ENCODE measurements at places on chromosomes 3 and 15. TPM values are rescaled to one million over a fixed set of nuclear protein-coding genes. Genes with fewer than 3 reads are reported as not detected.

GRCh38 chr3:147237991-147238390, 168.4 kb downstream of the ZIC4 start:
- DNase-seq = no peak

The IL17RD gene
- total RNA-seq = 1.2 TPM

DNA sequence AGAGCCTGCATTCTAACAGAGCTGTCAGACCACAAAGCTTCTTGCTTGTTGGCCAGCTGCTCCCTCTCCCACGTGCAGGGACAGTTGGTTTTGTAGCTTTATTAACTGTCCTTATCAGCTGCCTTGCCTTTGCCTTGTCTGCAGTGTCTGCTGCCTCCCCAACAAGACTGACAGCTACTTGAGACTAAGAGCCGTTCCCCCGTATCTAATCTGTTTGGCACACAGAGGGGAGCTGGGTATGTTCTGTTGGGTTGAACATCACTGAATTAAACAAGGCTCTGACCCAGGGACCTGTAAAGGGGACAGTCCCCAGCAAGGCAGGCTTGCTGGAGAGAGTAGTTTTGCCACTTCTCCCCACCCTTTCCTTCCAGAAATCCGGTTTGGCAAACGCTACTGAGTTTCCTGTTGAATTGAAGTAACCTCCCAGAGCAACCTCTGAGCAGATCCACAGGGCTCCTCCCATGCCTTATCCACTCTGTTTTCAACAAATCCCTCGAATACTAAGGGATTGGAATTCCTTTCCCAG, 116.1 kb downstream of the ANP32A start:
- DNase-seq = no peak

The PLA2G4E gene
- not detected for total RNA-seq

DNA sequence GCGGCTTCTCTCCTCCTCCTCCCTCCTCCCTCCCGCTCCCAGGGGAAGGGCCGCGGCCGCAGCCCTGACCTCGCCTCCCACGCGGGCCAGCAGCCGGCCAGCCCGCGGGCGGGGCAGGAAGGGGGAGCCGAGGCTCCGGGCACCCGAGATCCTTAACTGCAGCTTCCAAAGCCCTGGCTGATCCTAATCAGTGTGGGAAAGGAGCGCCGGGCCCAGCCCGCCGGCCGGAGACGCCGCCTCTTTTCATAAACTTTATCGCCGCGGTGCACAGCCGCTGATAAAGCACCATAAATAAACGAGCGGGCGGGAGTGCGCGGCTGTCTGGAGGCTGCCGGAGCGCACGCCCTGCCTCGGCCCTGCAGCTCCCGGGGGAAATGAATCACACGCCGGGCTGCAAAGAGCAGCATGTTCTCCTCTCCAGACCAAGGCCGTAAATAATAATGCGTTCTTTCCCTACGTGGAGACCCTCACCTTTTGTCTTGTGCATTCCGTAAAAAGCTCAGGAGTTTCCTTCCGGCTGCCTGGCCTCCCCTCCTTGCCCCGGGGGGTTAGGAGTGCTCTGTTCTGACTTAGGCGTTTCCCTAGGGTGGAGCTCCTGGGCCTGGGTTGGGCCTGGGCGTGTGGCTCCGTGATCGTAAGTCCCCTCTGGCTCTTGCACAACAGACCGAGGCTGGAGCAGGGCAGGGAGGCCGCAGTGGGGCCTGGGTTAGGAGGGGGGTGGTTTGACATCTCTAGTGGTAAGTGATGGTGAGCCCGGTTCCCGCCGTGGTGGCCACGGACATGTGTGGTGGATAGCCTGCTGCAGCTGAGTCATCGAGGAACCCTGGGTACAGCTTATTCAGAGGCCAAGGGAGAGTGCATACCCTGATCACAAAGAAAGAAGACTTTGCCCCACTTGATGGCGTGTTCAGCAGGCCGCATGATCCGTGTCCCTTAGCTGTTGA, 132.6 kb upstream of the HES1 start:
- DNase-seq = peak; percentile 91

DNA sequence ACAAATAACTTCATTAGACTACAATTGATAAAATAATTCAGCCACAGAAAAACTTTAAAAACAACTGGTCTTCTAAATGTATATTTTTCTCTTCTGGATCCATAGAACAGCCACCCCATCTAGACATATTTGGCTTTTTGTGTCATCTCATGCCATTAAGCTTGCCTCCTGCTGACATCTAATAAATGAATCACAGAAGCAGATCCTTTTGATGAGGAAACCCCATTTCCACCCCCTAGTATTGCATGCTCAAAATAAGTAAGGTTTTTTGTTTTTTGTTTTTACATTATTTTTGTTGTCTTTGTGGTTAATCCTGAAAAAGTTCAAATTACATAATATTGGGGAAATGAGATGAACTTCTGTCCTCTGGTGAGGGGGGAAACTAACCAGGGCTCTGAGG, 94.8 kb downstream of the DUT start:
- DNase-seq = no peak

DNA sequence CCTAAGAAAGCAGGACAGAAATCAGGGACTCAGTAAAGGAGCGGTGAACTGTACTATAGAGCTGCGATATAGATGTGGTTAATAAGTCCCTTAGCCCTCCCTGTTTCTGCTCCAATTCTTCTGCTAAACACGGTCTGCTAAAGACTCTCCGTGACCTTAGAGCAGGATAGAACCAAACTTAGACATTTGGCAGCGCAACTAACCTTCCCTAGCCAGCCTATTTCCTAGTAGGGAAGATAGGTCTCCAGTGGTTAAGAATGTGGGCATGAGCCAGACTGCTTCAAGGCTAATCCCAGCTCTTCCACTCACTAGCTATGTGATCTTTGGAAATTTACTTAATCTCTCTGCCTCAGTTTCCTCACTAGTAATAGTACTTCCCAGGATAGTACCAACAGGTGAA, 193.6 kb upstream of the IL12A start:
- no peak for DNase-seq

GRCh38 chr15:49063402-49064280, 17.4 kb upstream of the SECISBP2L start:
- peak; percentile 30 for DNase-seq

GRCh38 chr3:134328147-134328591, 46.1 kb downstream of the AMOTL2 start:
- no peak for DNase-seq

DNA sequence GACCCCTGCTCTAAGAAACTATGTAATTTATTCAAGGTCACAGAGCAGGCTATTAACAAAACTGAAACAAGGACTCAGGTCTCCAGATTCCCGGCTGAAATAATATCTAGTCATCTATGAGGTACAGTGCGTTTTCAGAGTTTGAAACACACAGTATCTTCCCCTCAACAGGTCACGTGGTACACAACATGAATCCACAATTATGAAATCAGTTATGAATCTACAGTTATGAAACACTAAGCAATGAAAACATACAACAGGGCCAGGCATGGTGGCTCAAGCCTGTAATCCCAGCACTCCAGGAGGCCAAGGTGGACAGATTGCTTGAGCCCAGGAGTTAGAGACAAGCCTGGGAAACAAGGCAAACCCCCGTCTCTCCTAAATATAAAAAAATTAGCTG, 72.7 kb downstream of the FSIP1 start:
- no peak for DNase-seq

DNA sequence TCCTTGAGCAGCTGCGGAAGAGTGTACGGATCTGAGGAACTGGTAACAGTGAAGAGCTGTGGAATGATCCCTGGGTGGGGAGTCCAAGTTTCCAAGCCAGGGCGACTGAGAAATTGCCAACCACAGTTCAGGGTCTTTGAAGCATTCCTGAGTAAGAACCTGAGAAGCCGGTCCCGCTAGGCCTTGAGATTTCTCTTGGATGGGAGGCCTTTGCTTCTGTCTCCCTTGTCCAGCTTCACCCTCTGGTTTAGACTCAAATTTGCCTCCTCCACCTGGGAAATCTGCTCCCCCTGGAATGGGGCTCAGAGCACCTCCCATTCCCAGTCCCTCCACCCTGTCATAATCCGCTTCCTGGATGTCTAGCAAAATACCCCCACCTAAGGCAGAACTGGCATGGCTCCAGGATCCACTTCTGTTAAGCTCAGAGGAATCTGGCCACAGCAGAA, 127.7 kb upstream of the DLG1 start:
- DNase-seq = no peak

GRCh38 chr3:104549099-104549714, 817.5 kb upstream of the ALCAM start:
- no peak for DNase-seq

- DNase-seq = no peak
These were observed 35.0 kb upstream of the CFAP161 start for GRCh38 chr15:81098861-81099651.

GRCh38 chr3:3589715-3590130, 209.5 kb upstream of the LRRN1 start:
- DNase-seq = no peak

The FGD5 gene
- not detected for total RNA-seq

DNA sequence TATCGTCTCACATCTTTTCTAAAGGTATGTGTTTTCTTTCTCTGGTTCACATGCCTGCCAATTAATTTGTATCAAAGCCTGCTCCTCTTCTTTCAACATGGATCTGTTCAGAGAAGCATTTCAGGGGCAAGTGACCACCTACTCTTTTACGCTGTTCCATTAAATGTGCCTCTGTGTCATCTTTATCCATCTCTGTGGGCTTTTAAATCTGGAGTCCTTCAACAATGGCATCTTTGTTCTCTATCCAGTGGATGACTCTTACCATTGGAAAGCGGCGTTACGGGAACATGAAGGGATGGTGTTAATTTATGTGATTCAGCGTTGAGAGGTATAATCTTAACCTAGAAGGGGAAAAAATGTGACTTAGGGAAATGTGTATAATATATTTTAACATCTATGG, 92.7 kb upstream of the CFAP20DC start:
- no peak for DNase-seq

The GOLGA8K gene
- not detected for total RNA-seq

GRCh38 chr3:196868297-196868661, 559 bp downstream of the SENP5 start:
- DNase-seq = peak; percentile 72

The TP53BP1 gene
- total RNA-seq = 82.3 TPM

GRCh38 chr15:31371520-31372240, 45.0 kb downstream of the KLF13 start:
- no peak for DNase-seq

The RFTN1 gene
- 291 TPM for total RNA-seq

DNA sequence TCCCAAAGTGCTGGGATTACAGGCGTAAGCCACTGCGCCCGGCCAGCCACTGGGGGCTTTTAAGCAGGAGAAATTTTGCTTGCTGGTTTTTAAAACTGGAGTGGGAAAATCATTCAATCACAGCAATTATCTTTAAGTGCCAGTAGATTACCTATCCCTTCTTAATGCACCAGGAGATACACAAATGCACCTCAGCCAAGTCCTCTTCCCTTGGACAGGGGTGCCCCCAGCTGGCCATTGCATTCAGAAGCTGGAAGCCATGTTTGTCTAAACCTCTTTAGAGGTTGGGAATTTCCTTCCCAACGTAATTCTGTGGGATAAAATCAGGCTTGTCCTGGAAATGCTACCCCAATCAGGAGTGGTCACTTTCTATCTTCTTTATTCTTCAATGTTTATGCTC, 26.6 kb downstream of the MIX23 start:
- DNase-seq = peak; percentile 48

All from Karpas-422 (cell line).